ENCODE measurements at places on chromosomes 12 and 14.
A peak's percentile ranks its signal among the peaks of the same experiment; 100 is the strongest.

GRCh38 chr12:97490141-97490540 is 27.5 kb downstream of the RMST start:
- DNase-seq, result no peak

- DNase-seq, result peak; percentile 73
Observed at GRCh38 chr12:49331380-49332222, 5.4 kb downstream of the C1QL4 start.

GRCh38 chr12:101806265-101806664 is 24.5 kb downstream of the GNPTAB start:
- no peak for DNase-seq

DNA sequence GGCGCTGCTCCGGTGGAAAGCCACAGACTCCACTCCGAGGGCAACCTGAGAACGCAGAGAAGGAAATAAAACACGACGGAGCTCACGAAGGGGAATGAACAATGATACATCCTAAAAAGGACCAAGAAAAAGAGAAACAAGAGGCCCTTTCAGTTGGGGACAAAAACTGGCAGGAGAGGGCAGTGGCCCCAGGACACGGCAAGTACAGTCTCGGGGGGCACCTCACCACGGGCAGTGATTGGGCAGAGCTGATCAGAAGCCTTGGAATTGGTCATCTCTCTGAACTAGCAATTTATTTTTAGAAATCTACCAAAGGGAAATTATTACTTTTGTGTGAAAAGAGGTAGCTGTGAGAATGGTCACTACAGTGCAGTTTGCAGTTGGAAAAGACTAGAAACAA is 27.9 kb downstream of the CCDC92 start:
- DNase-seq, result no peak

DNA sequence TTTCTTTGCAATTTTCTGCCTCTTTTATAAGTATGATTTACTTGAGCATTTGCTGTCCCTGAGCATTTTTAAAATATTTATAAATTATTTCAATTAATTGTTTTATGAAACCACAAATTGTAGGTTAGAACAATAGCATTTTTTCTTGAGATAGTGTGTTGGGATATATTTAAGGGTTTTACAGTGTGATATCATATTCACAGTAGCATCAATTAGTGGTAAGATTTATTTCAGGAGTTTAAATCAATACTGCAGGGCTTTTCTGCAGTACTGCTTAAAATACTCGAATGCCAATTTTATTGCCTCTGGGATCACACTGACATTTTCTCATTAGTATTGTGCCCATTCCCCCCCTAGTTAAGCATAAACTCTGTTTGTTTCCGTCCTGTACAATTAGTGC is 82.2 kb downstream of the BHLHE41 start:
- no peak for DNase-seq

GRCh38 chr12:93297032-93297431 is 80.7 kb upstream of the NUDT4 start:
- no peak for DNase-seq

- DNase-seq, result no peak
Observed at GRCh38 chr14:69711065-69711464, 55.9 kb upstream of the SRSF5 start.

- DNase-seq, result no peak
Observed at GRCh38 chr12:24911271-24911791, 37.6 kb downstream of the BCAT1 start.

DNA sequence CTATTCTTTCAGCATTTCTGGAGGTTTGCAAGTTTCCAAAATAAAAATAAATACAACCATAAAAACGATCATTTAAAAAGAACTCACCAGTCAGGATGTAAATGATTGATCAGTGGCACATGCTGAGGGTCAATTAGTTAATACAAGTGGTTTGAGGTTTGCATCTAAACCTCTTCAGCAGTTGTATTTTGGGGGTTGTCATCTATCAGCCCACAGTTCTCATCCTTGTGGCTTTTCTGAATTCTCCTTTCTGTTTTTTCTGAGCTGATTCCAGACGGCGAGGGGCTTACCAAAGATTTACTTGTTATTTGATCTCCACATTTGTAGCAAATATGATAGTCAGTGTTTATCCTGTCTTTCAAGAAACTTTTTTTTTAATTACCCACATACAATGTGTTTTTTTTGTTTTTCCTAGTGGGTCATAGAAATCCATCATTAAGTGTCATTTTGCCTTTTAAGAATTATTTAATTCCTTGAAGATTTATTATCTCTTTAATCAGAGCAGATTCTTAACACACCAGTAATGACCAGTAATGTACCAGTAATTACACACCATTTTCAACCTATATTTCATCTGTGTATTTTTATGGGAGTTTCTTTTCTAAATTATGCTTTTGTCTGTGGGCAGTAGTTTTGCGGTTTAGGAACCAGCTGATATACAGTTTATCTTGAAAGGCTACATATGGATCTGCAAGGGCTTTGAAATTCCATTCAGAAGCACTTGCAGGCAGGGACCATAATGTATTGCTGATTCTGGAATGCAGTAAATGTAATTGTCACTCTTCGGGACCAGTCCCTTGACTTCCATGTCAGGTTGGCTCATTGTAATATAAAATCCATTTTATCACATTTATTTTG is 56.3 kb upstream of the DAAM1 start:
- DNase-seq, result no peak

GRCh38 chr12:46711756-46712155 is 114.0 kb downstream of the SLC38A4 start:
- DNase-seq, result no peak

- DNase-seq, result no peak
Observed at GRCh38 chr14:92430686-92431085, 82.9 kb upstream of the RIN3 start.

- no peak for DNase-seq
Observed at GRCh38 chr14:55126932-55127459, 2.1 kb upstream of the LGALS3 start.

DNA sequence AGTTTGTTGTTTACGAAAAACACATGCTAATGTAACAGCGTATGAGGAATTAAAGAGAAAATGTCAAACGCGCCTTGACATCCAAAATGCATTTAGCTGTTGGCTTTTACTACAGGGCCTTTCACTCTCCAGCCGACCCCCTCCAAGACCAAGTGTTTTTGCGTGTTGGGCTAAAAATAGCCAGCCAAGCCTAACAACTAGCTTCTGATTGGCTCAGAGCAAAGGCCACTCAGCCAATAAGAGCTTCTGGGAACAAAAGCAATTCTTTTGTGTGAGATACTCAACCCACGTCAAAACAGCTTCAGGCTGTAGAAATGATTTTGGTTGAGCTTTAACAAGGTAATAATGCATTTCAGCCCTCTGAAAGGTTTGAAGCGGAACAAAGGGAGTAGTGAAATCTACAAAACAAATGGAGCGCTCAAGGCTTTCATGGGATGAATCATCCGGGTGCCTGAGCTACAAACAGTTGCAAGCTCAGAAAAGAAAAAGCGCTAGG is 198.7 kb upstream of the DCN start:
- peak; percentile 73 for DNase-seq

DNA sequence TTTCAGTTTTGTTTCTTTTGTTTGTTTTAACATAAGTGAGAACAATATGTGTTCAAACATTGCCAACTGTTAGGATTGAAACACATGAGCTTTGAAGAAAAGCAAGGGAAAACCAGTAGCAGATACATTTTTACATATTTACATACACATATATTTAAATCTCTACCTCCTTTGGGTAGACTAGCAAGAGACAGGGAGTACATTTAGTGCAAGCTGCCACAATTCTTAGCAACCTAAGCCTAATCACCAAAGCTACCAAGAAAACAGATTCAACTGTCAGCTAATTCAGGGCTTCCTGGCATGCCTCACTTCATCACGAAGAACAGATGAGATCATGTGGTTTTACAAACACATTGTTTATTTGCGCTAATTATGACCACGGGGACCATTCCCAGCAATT is 143.1 kb downstream of the PRIMA1 start:
- DNase-seq, result no peak

DNA sequence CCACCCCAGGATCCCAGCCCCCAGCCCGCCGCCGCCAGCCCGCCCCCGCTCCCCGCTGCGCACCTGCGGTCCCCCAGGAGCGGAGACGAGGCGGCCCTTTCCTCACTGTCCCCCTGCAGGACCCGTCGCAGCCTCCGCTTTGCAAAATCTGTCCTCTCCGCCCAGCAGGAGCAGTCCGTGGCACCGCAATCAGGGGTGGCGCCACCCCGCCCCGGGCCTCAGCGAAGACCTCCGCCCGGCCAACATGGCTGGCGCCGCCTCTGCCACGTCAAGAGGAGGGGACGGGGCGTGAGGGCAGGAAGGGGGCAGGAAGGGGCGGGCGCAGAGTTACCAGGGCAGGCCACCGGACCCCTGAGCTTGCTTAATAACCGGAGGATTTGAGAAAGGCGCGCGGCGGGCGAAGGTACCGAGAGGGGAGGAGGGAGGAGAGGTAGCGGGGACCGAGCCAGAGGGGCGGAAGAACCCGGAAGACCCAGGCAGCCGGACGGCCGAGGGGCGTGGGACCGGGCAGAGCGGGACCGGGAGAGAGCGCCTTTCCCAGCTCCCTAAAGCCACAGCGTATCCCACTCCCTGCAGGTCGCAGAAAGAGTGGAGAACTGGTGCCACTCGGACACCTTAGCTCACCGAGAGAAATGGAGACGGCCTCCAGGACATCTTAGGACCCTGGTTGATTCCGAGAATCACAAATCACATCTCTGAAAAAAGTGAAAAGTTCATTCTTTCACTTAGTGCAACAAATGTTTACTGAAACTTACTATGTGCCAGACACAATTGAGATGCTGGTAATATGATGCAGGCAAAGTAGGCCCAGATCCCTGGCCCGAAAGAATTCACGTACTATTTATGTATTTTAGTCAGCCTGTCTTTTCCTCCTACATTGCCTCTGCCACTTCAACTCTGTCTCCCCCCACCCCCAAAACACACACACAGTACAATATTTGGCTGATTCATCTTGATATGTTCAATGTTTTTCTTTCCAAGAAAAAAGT is at the start of gene SEC23A:
SEC23A (minus strand) TSS at position 267 of the 989 bp plus-strand sequence. CDS start 7,117 bp downstream, outside the sequence.
- DNase-seq, result peak; percentile 75

DNA sequence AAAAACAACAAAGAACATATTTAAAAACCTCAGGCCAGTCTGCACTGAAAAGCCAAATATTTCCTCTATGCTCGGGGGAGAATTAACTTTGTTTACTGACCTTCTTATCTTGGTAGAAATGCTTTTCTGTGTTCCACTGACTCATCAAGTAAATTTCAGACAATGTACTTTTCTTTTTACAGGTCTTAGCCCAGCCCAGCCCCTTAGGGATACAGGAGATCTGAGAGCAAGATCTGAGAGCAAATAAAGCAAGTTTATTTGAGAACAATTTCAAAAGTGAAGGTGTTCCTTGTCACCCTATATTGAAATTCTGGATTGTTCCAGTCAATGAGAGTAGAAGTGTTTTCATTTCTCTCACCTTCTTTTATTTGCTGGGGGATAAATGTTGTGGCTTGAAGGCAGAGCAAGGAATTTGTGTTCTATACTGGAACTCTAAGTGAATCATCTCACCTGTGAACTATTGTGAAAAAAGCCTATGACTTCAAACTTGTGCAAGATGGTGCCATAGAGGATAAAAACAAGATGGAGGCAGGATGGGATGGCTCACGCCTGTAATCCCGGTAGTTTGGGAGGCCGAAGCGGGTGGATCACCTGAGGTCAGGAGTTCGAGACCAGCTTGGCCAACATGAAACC is 7.9 kb upstream of the GPRC5A start:
- no peak for DNase-seq

DNA sequence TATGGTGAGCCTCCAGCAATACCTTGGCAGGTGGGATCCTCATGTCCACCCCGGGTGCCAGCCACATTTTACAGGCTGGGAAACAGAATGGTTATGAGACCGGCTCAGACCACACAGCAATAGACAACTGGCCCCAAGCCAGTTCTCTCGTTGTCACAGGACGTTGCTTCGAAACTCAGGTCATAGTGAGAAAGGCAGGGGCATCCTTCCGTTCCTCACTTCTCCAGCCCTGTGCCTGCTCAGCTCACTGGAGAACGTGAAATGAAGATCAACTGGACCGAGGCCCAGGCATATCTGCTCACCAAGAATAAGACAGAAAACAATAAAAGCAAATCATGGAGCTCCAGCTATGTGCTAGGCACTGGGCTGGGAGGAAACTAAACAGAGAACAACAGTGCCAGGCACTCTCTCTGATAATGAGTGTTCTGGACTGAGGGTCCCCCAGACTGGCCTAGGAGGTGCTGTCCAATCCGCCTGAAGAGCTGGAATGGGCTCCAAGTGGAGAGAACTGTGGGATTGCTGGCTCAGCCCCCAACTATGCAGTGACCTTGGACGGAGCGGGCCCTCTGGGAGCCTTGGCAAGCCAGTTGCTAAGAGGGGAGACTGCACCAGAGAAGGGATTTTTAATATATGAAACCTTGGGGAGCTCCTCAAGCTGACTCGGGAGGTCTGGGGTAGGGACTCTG is 18.8 kb upstream of the FAIM2 start:
- DNase-seq, result peak; percentile 61

DNA sequence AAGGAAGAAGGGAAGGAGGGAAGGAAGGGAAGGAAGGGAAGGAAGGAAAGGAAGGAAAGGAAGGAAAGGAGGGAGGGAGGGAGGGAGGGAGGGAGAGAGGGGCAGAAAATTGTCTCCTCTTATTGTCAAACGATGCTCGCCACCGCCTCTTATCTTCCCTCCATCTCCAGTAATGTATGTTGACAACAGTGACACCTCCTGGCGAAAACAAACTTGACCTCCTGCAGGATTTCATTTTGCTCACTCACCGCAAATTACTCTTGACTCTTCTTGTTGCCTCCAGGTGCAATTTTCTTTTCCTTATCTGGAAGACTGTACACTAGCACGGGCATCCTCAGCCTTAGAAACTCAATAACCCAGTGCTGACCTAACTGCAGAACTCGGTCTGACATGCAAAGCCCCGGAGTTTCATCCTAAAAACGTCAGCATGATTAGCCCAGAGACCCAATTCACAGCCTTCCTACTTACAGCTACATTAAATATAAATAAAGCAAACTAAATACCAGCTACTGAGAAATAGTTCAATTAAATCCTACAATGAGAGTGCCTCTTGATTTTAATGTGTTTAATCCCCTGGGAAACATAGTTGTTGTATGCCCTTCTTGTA is 512.4 kb upstream of the TMPO start:
- DNase-seq, result no peak

DNA sequence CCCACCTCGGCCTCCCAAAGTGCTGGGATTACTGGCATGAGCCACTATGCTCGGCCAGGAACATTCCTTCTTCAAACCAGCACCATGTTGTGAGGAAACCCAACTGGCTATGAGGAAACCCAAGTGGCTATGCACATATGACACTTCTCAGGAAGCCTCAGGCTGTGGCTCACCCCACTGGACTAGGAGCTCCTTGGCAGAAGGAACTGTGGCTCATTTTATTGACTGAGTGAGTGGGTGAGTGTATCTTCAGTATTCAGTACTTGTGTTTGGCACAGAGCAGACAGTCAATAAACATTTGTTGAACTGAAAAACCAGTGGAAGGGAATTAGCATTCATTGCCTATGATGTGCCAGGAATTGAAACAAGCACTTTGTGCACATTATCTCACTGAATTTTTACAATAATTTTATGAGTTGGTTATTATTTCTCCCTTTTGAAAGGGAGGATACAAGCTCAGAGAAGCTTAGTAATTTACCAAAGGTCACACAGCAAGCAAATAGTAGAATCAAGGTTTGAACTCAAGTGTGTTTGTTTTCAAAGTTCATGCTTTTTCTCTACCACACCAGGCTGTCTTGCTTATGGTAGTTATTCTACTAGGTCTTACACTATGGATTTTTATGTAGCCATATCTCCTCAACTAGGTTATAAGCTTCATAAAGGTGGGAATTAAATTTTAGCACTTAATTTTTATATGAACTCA is 121.6 kb downstream of the VEZT start:
- DNase-seq, result no peak
